ENCODE measurements at places on chromosomes 5 and 9.

DNA sequence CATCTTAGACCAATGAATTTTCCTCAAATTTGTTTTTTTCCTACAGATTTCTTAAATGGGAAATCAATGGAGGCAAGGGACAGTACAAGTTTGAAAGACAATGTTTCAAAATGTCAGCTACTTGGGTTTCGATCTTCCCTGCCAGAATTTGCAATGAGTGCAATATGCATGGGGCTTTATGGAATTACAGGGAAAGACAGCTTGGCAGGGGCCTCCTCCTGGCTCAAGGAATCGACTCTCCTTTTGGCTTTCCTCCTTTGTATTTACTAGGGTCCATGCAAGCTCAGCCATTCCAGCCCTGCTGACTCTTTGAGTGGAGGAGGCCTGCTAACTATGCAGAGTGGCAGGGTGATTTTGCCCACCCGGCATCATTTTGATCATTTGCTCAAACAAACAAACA, 63.2 kb downstream of the MED27 start:
- no peak for DNase-seq

DNA sequence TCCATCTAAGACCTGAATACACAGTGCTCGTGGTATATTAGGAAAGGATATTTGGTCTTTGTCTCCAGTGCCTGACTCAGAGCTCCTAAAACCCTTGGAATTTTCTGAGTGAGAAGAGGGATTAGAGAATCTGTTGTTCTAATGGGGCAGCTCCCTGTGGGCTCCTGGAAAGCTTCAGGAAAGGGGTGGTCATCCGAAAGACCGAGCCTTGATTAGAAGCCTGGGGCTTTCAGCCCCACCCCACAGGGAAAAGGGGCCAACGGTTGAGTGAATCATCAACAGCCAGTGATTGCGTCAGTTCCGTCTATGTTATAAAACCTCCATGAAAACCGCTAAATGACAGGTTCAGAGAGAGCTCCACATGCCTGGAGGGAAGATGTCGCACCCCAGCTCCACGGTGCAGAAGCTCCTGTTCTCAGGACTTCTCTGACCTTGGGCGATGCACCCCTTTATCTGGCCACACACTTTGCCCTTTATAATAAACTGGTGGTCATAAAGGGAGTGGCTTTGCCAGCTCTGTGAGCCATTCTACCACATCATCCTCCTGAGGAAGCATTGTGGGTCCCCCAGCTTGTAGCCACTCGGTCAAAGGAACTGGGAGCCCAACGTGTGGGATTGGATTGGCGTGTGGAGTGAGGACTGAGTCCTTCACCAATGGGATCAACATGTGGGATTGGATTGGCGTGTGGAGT, 71.0 kb upstream of the ICE1 start:
- DNase-seq: no peak

DNA sequence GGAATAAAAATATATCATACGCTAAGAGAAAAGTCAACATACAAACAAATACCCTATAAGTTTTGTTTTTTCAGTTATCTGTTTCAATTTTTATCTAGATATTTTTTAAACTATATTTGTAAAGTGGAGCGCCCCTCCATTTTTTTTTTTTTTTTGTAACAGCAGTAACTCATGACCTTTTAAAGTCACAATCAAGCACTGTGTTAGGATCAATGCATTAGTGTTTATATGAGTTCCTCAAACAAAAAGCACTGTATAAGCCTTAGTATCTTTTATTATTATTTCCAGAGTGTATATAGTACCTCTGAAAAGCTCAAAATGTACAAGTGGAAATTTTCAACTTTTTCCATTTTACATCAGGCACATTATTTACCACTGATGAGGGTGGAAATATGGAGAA, 20.6 kb downstream of the PFDN1 start:
- no peak for DNase-seq

DNA sequence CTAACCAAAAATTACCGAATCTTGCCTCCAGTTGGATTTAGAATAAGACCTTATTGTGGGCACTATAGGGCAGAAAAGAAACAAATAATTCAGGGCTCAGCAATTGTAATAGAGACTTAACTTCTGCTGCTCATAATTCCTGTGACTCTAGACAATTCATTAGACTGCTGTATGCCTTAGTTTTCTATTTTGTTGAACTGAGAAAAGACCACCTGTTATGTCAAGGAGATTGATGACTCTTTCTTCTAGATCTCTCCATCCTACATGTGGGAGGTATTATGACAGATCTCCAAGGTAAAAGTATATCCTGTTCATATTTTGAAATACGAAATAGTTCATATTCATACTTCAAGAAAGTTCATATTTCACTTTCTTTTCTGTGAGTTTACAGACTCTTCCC, 605.1 kb downstream of the PSAT1 start:
- no peak for DNase-seq

- no peak for DNase-seq
These were observed 267.7 kb upstream of the RASA1 start for GRCh38 chr5:86999951-87000350.

DNA sequence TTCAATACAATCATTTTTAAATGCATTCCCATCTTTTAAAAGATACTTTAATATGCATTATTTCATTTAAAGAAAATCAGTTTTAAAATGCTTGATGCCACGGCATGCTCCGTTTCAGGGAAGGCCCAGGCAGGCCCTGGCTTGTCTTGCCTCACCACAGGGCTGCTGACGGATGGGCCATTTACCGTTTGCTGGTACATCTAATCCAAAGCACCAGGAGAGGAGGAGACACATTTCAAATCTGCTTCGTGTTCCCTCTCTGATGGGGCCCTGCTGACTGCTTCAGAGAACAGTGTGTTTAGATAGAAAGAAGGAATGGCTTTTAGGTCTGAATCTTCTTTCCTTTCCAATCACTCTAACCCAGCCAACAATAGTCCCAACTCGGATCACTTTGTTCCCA, 185.2 kb downstream of the DCP2 start:
- no peak for DNase-seq

- no peak for DNase-seq
These were observed 169.3 kb downstream of the PAX5 start for GRCh38 chr9:36864491-36865410.

DNA sequence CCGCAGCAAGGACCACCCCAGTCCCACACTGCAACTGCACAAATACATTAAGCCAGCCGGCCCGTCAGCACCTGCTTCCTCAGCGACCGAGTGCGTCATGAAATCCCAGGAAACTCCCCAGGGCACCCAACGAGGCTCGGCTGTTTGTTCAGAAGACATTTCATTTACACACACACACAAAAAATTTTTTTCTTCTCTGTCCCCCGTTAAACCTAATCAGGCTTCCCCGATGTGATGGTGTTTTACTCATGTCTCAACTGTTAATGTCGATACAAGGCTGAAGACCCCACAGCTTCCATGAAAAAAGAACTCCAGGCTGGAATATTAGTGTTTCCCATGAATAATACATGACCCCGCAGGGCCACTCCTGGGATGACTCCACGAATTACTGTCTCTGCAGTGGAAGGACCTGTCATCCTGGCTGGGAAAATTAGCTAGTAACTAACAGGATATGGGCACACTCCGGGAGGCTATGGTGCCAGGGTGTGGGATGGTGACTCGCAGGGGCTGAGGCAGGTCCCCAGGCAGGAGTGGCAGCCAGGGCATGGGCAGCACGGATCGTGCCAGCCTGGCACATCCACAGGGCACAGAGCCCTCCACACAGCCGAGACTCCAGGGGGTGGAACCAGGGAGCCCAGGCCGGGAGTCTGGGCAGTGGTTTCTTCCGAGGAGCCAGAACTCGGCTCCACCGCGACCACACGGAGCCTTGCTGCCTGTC, 102.4 kb downstream of the VAV2 start:
- no peak for DNase-seq

DNA sequence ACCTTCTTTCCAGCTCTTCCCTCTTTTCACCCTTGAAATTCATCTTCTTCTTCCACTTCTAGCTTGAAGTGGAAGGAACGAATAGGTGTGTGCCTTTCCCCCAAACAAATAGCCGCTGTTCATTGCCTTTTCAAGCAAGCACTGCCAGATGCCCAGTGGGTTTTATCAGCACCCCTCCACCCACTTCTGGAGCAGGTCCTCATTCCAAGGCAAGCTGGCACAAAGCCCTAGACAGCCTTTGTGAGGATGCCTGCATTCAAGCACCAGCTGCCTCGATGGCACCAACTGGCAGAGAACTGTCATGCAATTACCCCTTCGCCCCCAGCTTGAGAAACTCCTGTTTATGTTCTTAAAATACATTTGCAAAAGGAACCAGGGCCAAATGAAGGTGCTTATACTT, 36.5 kb downstream of the SERINC5 start:
- DNase-seq: no peak

DNA sequence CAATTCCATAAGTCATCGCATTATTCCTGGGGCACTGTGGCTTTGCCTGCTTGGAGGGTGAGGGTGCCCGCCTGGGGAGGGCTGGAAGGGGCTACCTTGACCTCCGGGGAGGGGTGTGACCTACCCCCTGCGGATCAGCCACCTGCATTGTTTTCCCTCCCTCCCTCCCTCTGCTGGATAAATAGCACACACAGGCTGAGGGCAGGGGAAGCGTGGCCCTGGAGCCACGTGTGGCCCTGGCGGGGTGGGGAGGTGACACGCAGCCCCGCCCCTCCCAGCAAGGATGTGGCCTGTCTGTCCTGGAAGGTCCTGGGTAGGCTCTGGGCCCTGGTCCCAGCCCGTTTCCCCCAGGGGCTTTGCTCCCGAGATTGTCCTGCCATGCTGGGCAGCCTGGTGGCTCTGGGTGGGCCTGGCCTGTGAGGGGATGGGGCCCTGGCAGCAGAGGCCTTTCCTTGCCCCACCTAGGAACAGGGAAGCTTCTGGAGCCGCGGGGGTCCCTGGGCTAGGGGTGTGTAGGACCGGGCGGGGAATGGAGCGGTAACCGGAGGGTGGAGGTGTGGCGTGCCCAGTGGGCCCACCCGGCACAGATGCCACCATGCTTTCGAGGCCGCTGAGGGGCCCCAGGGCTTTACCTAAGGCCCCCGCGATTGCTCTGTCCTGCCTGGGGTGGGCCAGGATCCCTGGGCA, 33.4 kb downstream of the RXRA start:
- DNase-seq: no peak

- DNase-seq: no peak
These were observed 7.5 kb upstream of the CCL27 start for GRCh38 chr9:34669809-34670562.

DNA sequence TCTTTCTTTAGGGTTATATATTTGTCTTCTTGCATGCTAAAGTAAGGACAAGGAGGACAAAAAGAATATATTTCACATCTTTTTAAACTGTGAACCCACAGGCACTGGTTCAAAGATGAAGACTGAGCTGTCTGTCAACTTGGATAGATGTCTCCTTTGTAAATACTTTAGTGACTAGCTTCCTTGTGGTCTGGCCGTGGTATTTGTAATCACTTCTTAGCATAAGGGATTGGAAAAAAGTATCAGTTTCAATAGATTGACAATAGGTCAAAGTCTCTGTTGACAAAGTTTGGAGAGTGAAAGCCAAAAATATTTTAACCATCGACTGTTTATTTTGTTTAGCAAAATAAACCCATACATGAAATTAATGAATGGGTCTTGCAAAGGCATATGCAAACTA, 91.4 kb downstream of the TMEM167A start:
- no peak for DNase-seq

- DNase-seq: no peak
These were observed 690.4 kb upstream of the CDH18 start for GRCh38 chr5:20678386-20678785.

GRCh38 chr5:13704396-13704795, 240.1 kb downstream of the DNAH5 start:
- no peak for DNase-seq

- no peak for DNase-seq
These were observed 13.5 kb downstream of the TRAF1 start for GRCh38 chr9:120912958-120913646.

GRCh38 chr5:20985754-20986153, 997.8 kb upstream of the CDH18 start:
- DNase-seq: no peak

GRCh38 chr5:95380103-95380628, 11.0 kb upstream of the FAM81B start:
- DNase-seq: no peak

DNA sequence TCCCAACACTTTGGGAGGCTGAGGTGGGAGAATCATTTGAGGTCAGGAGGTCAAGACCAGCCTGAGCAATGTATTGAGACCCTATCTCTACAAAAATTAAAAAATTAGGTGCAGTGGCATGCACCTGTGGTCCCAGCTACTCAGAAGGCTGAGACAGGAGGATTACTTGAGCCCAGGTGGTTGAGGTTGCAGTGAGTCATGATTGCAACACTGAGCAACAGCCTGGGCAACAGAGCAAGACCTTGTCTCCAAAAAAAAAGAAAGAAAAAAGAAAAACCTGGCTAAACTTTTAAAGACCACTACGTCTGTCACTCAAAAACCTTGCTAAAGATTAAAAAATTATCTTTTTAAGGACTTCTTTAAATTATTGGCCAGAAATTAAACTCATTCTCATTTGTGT, 59.8 kb upstream of the ABCA1 start:
- no peak for DNase-seq

GRCh38 chr9:109482391-109482916, 15.7 kb downstream of the PTPN3 start:
- DNase-seq: no peak

GRCh38 chr5:111237470-111237869, 13.3 kb downstream of the CAMK4 start:
- DNase-seq: no peak

DNA sequence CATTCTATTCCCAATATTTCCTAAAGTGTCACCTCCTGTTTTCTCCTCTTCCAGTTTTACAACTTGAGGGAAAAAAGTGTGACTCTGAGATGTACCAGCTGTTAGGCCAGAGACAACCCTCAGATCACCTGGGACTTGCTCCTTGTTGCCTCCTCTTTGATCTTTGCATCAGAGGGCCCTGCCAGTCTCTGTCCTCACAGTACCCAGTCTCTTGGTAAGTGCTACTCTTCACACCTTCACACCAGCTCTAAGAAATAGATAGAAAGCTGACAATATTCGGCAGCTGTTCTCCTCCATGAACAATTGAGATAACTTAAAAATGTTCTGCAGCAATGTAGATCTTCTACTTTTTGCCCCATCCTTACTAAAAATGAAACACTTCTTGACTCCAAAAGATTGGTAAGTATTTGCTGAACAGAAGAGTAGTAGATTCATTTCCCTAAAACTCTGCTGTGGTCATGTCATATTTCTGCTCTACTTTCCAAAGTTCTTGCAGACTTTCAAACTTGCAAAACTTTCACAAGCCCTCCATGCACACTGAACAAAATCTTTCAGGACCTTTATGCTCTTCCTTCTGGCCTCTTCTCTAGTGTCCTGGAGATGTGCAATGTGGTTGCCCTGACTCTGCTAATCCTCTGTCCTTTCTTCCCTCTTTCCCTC, 188.6 kb downstream of the SNX18 start:
- no peak for DNase-seq
